ENCODE measurements at places on chromosomes 5 and 9.

DNA sequence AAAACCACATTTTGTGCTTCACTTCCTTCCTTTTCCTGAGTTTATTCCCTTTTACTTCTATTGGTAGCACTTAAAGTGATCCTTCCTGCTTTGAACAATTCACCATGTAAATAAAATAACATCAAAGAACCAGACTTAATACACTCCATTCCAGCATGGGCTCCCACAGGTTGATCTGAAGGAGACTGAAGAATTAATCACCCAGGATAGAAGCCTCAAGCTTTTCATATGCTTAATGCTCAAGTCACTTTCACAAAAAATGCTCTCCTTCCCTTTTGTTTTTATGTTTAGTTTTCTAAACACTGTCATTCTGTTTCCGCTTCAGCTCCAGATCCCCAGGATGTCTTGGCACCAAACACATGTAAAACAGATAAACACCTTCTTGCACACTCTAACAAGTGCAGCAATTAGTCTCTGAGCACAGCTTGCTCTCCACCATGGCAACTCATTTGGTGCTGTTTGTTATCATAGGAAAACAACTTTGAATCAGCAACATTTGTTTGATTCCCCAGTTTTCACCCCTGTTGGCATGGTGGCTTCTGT, 37.0 kb downstream of the DMRTA1 start:
- no peak for DNase-seq

- DNase-seq, result no peak
These were observed 10.1 kb upstream of the SEMA5A start for GRCh38 chr5:9555961-9556360.

DNA sequence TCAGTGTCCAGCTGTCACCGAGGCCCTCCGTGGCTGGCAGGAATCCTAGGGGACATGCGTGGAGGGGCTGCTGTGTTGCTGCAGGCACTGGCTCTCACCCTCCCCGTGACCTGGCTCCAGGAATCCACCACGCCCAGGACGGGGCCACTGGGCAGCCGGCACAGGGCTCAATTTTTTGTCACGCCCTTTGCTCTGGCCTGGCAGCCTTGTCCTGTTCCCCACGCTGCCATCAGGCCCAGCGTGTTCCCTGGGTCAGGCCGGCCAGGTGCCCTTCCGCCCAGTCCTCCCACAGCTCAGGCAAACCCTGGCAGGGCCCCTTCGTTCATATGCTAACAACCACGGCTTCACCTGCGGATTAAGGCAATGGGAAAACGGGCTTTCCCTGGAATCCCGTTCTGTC, 37.3 kb downstream of the PROP1 start:
- no peak for DNase-seq

DNA sequence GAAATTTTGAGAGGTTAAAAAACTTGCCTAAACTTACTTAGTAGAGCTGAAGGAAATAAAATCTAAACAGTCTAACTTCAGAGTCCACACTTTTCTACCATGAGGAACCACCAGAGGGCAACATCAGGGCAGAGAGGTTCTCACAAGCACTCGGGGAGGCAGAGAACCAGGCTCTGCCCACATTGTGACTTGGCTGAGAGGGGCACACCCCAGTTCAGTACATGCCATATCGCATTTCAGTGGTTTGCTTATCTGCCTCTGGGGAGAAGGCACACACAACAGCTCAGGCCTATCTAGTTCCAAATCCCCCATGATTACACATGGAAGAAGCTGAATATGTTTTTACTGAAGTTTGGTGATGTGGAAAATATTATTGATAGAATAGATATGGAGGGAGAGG, 49.2 kb downstream of the EQTN start:
- DNase-seq, result no peak

DNA sequence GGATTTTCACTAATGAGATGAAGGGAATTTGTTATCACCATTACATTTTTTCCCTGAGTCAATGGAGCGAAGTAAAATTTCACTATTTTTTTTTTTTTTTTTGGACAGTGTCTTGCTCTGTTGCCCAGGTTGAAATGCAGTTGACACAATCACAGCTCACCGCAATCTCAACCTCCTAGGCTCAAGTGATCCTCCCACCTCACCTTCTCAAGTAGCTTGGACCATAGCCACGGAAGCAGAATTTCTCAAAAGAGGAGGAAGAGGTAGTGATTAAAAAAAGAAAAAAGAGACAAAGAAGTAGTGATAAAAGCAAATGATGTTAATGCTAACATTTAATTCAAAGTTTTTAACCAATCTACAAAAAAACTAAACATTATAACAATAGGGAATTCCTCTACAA, 29.8 kb downstream of the ELP1 start:
- DNase-seq, result no peak

- DNase-seq, result no peak
These were observed 118.7 kb downstream of the AUH start for GRCh38 chr9:91243029-91243428.

GRCh38 chr5:157602505-157602904, 26.9 kb upstream of the ADAM19 start:
- no peak for DNase-seq

DNA sequence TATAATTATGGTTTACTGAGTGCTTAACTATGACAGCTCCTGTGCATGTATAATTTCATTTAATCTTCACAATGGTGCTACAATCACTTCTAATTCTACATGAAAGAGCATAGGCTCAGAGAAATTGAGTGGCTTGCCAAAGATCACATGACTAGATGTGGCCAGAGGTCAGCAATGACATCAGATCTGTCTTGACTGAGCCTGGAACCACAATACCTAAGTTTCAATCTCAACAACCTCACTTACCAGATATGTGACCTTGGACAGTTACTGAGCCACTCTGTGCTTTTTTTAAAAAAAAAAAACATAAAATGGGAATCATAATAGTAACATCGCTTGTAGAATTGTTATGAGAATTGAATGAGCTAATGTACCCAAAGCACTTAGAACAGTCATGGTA, 130.7 kb downstream of the TRIM32 start:
- DNase-seq, result no peak

DNA sequence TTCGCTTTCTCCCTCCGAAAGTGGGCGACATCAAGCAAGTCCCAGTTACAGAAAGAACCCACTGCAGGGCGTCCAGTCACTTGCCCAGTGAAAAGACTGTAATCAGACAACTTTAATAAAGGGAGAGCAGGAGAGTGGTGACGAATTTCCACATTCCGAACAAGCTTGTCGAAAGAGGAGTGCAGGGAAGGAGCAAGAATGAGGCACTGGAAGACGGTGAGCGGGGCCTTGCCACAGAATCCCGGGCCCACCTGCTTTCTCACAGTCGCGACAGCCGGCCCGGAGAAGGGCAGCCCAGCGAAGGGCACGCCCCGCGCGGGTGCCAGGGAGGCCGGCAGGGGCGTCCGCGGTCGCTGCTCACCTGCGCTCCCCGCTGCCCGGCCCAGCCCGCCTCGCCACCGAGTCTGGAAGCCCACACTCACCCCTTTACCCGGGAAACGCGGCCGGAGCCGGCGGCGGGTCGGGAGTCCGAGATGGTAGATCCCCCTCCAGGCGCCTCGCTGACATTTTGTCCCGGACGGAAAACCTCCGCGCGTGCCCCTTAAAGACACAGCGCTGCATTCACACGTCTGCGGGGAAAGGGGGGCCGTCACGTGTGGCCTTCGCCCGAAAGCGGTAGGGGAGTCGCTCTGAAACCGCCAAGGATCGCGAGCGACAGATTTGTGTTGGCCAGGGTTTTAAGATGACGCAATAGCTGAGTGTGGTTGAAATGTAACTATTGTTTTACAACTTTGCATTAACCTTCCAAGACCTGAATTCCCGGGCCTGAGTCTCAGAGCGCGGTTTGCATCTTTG, at the start of gene ZBED3:
ZBED3 (minus strand) TSS at position 597 of the 795 bp plus-strand sequence. CDS start 9,407 bp downstream, outside the sequence.
- no peak for DNase-seq

DNA sequence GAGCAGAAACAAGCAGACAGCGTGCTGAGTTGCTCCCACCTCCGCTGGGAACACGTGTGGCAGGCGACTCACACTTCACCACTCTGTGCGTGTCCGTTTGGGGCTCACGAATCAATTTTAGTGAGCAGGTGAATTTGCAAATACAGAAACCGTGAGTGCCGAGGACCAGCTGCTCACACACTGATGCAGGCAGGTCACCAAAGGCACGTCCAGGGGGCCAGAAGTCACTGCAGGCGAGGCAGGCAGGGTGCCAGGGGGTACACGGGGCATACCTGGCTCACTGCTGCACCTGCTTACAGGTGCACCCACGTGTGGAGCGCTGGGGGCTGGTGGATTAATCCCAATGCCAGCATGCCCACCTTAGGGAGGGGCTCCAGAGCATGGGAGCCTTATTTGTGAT, 68.8 kb downstream of the ZNF354C start:
- no peak for DNase-seq

DNA sequence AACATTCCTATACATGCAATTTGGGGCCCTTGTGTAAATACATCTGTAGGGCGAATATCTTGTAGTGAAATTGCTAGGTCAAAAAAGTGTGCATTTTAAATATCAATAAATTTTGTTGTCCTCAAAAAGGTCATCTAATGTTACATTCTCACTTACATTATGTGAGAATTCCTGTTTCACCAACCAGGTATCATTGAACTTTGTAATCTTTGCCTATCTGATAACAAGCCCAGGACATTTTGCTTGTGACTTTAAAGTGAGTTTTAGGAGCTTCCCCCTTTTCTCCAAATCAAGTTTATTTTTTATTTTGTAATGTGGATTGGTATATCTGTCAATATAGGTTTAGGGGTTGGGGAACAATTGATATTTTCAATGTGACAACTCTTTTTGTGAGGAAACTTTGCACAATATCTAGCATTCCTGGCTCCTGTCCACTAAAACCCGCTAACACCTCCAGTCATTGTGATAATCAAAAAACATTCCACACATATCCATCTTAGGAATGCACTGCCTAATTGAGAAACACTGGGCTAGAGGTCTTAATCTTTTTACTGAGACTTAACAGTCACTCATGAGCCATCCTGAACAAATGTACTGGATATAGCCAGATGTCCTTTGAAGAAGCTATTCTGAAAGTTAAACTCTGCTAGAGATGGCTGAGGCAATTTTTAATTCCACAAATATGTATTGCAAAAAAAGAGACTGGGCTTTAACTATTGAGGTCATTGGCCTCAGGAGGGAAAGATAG, 72.5 kb upstream of the SLC1A1 start:
- DNase-seq, result no peak

- no peak for DNase-seq
These were observed 380.5 kb downstream of the TMEM161B start for GRCh38 chr5:87888139-87888538.

DNA sequence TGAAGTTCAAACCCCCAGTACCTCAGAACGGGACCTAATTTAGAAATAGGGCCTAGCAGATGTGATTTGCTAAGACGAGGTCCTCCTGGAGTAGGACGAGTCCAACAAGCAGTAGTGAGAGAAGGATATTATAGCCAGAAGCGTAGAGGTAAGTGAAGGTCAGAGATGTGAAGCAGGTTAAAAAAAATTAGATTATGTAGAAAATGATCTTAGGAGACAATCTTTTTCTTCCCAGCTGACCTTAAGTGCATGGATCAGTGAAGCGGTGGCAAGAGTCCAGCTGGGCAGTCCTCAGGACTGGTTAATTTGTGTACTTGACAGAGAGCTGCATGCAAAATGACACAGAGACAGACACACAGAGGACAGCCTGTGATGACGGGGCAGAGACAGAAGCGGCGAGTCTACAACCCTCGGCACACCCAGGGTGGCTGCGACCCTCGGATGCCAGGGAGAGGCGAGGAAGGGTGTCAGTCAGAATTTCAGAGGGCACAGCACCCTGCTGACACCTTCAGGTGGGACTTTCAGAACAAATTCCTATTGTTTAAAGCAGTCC, 131.4 kb upstream of the IRX4 start:
- DNase-seq, result no peak

GRCh38 chr5:135934939-135935338, 19.8 kb downstream of the LECT2 start:
- DNase-seq, result no peak

DNA sequence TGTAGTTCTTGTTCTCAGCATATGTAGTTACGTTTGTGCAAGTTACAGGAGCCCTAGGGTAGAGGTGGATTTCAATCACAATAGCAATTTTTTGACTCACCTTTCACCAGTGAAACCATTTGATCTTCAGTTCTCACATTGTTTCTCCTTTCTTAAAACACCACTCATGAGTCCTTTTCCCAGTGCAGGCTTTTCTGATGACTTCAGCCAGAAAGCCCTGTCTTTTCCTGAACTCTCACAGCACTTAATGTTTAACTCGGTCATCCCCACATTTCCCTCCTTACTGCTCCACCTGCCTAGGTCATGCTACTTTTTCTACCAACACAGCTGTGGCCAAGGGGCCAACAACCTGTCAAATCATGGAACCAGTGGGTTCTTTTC, 37.9 kb downstream of the ARHGEF28 start:
- no peak for DNase-seq

GRCh38 chr9:134458207-134459108, 132.2 kb downstream of the RXRA start:
- DNase-seq, result no peak

GRCh38 chr9:3285365-3286161, 240.2 kb downstream of the RFX3 start:
- no peak for DNase-seq

GRCh38 chr5:27479859-27480258, 441.5 kb upstream of the CDH9 start:
- DNase-seq, result no peak

GRCh38 chr9:34387239-34387638, 10.5 kb upstream of the MYORG start:
- DNase-seq, result no peak

DNA sequence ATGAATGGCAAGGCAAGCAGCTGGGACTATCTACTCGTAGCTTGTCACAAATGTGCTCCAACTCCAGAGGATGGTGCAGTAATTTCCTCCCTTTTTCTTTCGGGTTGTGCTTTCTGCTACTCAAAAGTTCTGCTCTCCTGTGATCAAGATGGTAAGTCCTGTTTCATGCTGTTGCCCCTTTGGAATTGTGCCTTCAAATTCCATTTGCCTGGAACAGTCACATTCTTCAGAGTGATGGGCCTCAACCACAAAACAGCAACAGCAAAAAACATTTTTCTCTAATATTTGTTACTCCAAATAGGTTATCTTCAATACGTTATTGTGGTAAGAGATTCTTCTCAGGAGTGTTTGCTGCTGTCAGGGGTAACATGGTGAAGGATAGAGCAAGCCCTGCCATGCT, 209.3 kb downstream of the PALM2AKAP2 start:
- no peak for DNase-seq

GRCh38 chr9:130785940-130786508, 49.0 kb upstream of the ABL1 start:
- DNase-seq, result no peak

GRCh38 chr5:83430130-83431010, 41.2 kb upstream of the VCAN start:
- no peak for DNase-seq

DNA sequence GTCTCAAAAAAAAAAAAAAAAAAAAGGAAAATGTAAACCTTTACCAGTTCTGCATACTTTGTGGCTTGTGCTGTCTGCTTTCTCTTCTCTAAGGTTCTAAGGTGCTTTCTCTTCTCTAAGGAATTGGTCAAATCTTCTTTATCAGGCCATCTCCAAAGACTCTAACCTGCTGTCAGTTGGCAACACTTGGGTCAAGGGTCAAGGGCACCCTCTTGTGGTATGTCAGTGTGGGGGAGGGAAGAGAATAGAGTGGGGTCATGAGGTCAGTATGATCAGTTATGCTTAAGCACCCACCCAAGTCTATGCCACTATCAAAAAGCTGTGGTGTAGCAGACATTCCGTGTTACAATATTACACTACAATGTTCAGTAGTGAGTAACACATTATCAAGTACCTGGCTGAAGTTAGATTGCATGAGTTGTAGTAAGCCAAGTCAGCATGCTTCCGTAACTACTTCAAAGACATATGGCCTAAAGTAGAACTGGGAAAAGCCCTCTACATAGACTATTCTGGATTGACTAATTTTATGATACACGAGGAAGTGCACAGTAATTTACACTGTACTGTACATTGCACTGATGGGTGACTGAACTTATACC, 25.0 kb upstream of the CCL28 start:
- DNase-seq, result no peak

- DNase-seq, result no peak
These were observed 195.6 kb upstream of the RAI14 start for GRCh38 chr5:34460496-34460895.
